ENCODE measurements at places on chromosomes 4 and X.

DNA sequence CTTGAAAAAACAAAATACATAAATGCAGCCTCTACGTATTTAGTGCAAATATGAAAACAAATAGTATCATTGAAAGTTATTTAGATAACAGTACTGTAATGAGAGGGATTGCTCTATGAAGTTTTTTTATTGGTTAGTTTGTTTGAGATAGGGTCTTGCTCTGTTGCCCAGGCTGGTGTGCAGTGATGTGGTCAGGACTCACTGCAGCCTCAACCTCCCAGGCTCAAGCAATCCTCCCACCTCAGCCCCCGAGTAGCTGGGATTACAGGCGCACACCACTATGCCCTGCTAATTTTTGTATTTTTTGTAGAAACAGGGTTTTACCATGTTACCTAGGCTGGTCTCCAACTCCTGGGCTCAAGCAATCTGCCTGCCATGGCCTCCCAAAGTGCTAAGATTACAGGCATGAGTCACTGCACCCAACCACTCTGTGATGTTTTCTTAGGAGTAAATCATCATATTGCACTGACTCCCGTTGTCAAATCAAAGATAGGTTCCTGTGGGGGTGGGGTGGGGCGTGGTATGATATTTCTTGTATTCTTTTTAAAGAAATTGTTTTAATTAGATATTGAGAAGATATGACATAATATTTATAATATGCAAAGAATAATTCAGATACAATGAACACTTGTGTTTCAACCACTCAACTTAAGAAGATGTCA lies 75.8 kb downstream of the ATG4A start:
- DNase-seq: no peak

DNA sequence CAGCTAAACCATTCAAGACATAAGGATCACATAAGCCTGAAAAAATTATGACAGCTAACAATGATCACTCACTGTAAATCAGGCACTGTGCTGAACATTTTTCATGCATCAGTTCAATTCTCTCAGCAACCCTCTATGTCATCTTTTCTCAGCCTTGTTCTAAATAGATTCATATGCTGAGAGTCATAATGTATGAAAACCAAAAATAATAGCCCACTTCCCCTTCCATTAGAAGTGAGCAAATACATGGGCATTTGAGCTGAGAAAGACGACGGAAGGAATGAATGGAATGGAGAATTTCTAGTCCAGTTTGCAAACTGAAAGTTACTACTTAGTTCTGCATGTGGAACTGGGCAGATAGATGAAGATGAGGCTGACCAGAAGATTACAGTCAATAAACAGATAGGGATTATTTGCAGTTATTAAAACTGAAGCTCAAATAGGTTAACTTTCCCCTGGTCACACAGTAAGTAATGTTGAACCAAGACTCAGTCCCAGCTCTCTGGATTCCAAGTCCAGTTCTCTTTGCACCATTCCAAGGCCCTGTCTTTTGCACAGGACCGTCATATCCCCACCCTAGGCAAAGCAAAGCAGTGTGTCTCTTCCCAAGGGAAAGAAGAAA lies 1.6 kb upstream of the SH3RF1 start:
- DNase-seq: no peak

DNA sequence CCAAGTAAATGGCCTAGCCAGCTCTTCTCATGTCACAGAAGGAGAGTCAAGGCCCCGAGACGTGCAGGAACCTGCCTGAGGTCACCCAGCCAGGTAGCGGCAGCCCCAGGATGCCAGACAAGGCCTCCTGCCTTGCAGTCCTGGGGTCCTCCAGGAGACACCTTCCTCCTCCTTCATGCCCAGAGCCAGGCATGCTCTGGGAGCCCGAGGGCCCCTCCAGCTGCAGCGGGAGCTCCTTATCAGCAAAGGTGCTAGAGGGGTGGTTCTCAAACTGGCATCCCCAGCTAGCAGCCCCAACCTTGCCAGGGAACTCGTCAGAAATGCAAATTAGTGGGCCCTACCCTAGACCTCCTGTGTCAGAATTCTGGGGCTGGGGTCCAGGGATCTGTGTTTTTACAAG lies 56.2 kb upstream of the AFAP1 start:
- DNase-seq: no peak

DNA sequence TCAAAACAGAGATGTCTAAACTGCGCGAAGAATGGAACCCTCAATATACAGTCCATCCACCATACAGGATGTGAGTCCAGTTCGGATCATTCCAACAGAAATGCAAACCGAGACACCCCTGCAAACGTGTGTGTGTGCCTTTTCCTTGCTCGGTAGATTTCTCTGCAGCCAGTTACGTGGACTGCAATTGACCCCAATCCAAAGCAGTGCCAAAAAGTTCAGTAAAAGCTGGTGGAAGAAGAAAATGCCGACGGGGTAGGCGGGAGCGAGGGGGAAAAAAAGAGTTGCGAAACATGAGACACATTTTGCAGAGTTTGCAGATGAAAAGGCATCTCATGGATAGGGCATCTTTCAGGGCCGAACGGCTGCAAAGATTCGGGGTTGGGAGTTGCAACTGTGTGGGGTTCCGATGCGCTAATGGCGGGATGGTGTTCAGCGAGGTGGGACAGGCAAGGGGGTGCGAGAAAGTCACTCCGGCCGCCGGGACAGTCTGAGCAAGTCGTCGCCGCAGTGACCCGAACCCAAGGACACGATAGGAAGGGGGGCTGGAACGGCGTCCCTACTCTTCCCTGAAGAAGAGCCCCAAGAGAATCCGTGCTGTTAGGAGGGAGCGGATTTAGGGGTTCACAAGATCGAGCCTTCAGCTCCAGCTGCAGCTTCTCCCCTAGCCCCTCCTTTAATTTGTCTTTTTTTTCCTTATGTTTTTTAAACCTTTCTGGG lies 3.8 kb downstream of the PHOX2B start:
- DNase-seq: no peak

DNA sequence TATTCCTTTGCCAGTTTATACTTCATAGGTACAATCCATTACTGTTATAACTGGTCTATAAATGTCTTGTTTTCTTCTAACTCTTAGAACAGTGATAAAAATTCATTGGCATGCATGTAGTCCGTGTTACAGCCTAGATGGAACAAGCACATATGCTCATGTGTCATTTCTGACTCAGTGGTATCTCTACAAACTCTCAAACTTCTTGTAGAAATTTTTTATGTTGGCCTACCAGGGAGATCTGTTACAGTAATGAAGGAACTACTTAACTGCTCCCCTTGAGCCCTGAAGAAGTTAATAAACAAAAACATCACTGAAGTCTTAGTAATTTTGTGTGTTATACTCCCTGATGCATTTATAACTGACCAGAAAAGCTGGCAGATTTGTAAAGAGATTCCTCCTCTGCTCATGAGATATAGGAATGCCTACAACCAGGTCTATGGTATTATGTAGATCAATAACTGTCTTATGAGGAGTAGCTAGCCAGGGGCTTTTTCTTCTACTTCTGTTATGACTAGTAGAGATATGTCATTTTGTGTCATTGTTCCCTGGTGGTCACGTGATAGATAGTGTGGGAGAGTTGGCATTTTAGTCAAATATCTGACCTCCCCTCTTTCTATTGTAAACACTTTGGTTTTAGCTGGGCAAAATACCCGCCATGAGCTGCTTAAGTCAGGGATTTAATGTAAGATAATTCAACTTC lies 53.7 kb upstream of the FAAH2 start:
- no peak for DNase-seq

DNA sequence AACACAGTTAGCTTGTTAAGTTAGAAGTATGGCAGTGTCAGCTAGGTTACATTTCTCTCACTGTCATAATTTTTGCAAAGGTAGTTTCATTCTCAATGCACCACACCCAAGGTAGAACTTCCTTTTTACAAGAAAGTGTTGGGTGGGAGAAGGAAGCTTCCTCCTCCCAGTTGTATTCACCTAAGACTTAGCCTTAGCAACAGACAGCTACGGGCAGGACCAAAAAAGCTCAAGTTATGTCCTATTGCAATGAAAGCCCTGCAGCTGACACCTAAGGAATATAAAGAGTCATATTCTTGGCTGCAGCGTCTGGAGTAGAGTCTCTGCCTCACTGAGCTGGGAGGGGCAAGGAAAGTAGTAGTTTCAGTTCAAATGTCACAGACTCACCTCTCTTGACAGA lies 25.1 kb upstream of the PRDM8 start:
- no peak for DNase-seq
